Activated effector memory CD4-positive, alpha-beta T cell treated with Interleukin-2 at 50 U/mL for 16 hours (primary cell): ENCODE measurements at places on chromosomes 5 and 9.

- DNase-seq = no peak
Observed at GRCh38 chr5:63249960-63250359, 671.3 kb downstream of the LRRC70 start.

DNA sequence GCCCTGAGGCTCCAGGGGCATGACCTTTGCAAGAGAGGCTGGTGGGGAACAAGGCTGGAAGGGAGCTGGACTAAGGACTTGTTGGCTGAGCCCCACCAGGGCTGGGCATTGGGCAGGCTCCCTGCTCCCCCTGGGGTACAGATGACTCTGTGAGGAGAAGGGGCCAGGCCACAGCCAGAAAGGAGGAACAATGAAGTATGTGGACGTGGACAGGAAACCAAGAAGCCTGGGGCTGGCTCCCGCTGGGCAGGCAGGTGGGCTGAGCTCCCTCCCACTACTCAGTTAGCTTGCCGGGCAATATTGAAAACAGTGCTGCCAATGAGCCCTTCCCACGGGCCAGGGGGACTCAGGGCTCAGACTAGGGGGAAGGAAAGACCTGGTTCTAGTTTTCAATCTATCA lies 66.1 kb upstream of the SPTLC1 start:
- DNase-seq = no peak

GRCh38 chr5:116738239-116738614 lies 163.6 kb upstream of the SEMA6A start:
- no peak for DNase-seq

DNA sequence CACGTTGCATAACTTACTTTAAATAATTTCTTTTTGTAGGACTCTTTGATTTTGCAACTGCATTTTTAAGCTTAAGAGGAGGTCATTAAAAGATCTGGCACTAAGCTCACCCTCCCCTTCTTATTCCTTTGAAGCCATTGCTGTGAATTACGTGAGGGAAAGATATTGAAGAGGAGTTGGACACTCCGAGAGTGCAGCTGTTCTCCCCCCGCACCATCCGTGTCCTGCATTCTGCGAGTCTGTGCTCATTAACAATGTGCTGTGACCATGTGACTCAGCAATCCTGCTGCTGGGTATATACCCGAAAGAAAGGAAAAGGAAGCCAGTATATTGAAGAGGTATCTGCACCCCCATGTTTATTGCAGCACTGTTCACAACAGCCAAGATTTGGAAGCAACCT lies 40.0 kb downstream of the NXNL2 start:
- DNase-seq = no peak

- no peak for DNase-seq
Observed at GRCh38 chr9:133509179-133510083, 15.3 kb downstream of the MYMK start.

GRCh38 chr5:5146530-5147160 lies 6.5 kb downstream of the ADAMTS16 start:
- no peak for DNase-seq

DNA sequence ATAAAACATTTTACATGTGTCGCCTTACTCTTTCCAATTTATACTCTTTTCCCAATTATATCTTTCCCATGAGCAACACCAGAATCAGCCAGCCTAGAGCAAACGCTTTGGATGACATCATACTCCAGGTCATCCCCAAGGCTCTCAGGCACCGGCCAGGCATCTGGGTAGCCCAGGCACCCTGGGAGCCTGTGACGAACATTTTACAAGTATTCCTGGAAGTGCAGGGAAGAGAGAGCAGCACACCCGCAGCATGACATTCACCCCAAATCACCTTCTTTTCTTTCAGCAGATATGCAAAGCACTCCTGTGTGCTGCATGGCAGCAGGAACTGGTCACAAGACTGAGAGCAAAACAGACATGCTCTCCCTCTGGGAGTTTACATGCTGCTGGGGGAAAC lies 75.7 kb upstream of the SMIM23 start:
- DNase-seq = no peak

GRCh38 chr5:127112347-127112864 lies 39.1 kb upstream of the C5orf63 start:
- no peak for DNase-seq

- DNase-seq = no peak
Observed at GRCh38 chr9:129436751-129437625, 183.9 kb downstream of the C9orf50 start.

- DNase-seq = no peak
Observed at GRCh38 chr5:96084874-96085506, 123.3 kb upstream of the ELL2 start.

DNA sequence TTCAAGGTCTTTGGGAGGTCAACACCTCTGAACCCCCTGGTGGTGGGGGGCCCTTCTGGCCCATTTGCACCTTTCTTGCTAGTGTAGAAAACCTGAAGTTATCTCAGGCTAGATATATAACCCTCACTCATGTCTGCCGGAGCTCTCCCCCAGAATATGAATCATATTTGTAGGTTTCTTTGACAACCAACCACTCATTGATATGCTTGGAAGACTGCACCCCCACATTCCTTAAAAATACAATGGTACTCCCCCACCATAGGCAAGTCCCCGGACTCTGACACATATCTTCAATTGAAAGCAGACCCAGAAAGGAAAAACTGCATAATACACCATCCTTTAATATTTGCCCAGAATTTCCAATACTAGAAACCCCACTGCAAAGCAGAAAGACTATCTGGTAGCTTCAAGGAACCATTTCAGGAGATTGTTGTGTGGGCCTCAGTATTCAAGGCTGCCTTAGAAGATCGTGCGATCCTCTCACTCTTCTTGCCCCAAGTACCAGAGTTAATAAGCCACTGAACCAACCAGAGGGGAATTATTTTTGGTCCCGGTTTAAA lies 978 bp upstream of the UBE2B start:
- no peak for DNase-seq

DNA sequence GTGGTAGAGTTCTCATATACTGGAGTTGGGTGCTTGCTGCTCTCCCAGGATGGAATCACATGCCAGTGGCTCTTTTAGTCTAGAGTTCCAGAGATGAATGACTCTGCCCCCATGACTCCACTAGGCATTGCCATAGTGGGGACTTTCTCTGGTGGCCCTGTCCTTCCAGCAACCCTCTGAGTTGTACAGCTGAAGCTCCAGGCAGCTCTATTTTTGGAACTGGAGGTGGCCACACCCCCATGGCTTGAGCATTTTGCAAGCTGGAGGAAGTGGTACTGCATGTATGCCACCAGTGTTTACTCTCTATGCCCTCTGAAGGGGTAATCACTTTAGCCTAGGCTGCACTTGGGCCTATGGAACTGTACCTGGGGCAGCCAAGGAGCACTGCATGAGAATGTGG lies 112.6 kb downstream of the RANBP17 start:
- no peak for DNase-seq

GRCh38 chr9:127987103-127987614 lies 6.4 kb upstream of the EEIG1 start:
- no peak for DNase-seq
